IPS DF 19.7 (cell line): ENCODE measurements at places on chromosomes 7 and 10.

GRCh38 chr10:62665771-62666170 lies 138.7 kb upstream of the ADO start:
- DNase-seq, result no peak

GRCh38 chr7:51229106-51229537 lies 87.5 kb downstream of the COBL start:
- no peak for DNase-seq

- DNase-seq, result no peak
Observed at GRCh38 chr7:112161253-112162141, 44.7 kb downstream of the DOCK4 start.

DNA sequence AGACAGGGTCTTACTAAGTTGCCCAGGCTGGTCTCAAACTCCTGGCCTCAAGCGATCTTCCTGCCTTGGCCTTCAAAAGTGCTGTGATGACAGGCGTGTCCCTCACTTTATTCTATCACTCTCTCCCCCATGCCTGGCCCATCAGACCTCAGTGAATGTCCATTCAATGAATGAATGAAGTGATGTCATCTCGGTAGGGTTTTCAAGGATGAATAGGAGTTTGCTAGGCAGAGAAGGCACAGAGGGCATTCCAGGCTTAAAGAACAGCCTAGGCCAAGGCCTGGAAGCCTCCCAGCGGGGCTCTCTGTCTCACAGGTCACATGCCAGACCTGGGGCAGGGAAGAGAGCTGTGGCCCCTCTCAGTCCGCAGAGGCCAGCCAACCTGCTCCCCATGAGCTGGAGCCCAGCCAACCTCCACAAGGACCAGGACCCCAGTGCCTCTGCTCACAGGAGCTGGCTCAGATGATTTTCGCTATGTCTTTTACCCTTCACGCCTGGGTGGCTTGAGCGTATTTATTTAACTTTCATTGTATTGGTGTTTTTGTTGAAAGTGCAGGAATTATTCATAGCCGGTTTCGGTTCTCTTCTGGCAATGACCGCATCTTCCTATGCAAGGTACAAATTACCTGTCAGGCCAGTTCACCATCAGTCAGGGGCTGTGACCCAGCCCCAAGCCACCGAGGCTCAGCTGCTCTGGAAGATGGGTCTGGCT lies 11.8 kb upstream of the TNRC18 start:
- DNase-seq, result no peak

GRCh38 chr10:62527019-62527827 lies 153.1 kb downstream of the ZNF365 start:
- DNase-seq, result no peak

GRCh38 chr10:10780746-10781145 lies 236.9 kb upstream of the CELF2 start:
- DNase-seq, result no peak

- DNase-seq, result no peak
Observed at GRCh38 chr7:31371621-31372020, 31.1 kb upstream of the NEUROD6 start.

DNA sequence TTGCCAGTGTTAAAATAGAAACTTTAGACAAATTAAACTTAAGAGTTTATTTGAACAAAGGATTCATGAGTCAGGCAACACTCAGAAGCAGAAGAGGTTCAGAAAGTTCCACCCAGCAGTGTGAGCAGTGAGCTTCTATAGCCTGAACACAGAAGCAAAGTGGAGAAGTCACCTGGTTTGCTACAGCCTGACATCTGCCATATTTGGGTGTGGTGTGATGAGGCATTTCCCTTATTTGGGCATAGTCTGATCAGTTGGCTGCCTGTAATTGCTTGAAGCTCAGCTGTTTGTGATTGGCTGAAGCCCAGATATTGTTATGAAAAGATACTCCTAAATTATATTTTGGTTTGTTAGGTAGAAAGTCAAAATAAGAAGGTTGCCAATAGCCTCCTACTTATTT lies 39.1 kb downstream of the VWC2 start:
- no peak for DNase-seq

- no peak for DNase-seq
Observed at GRCh38 chr10:87761153-87761552, 56.9 kb downstream of the ATAD1 start.

GRCh38 chr7:3164380-3164792 lies 120.7 kb upstream of the CARD11 start:
- no peak for DNase-seq

DNA sequence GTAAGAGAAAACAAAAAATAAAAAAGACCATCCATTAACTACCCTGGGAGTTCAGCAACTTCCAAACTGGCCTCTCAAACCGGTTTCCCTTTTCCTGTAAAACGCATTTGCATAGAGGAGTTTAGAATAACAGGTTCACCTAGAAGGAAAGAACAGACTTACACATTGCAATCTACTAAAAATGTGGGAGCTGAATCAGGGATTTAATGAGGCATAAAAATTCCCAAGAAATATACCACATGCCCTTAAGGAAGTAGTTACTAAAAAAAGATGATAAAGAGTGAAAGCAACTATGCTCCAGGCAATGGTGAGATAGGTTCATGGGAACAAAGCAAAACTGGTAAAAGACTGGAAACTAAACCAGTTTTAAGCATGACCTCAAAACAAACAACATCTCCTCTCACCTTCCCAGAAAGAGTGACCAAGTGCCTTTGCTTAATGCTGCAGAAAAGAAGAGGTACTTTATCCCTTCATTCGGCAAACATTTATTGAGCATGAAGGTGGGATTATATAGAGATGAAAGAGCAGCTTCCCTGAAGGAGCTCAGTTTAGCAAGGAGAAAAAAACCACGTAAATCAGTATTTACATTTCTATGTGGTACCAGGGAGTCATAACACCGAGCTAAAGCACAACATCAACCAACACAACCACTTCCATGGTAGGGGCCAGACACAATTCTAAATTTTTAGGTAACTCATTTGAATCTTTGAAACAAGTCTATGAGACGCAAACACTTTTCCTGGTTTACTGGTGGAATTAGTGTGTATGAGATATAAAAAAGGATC lies 152.8 kb downstream of the SGMS1 start:
- DNase-seq, result peak; percentile 17

GRCh38 chr10:99529591-99530107 lies 3.1 kb upstream of the NKX2-3 start:
- no peak for DNase-seq

DNA sequence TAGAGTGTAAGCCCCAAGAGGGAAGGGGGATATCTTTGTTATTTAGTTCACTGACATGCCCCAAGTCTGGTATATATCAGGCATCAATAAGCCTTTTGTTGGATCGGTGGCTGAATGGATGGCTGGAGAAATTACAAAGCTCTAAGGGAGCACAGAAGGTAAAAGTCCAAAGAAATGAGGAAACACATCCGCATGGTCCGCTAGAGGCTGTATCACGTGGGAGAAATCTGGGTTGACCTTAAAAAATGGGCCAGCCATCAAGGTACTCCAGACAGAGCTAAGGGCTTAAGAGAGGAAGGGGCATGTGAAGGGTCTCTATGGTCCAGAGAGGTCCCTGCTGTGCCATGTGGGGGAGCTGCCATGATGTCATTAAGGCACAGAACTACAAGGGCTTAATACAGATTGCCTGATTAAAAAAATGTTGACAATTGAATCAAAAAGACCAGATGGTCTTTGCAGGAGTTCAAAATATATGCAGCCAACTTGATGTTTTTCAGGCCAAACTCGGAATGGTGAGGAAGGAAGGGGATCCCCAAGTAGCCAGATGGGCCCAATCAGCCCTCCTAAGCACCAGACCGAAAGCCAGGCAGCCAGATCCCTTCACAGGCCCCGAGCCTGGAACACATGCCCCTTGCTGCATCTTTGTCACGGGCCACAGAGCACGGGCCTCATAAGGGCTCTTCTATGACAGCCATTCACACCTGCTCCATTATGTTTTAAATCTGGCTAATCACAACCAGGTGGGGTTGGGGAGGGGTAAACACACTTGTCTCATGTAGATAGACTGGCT lies 31.9 kb downstream of the SCRN1 start:
- DNase-seq, result no peak

DNA sequence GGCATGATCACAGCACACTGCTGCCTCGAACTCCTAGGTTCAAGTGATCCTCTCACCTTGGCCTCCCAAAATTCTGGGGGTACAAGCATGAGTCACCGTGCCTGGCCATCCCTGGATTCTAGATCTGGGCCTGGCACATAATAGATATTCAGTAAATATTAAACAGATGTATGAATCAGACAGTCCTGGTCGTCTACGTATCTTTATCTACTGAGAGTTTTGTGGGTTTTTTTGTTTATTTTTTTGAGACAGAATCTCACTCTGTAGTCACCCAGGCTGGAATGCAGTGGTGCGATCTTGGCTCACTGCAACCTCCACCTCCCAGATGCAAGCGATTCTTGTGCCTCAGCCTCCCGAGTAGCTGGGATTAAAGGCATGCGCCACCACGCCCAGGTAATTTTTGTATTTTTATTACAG lies 24.3 kb upstream of the ITGB1 start:
- no peak for DNase-seq

DNA sequence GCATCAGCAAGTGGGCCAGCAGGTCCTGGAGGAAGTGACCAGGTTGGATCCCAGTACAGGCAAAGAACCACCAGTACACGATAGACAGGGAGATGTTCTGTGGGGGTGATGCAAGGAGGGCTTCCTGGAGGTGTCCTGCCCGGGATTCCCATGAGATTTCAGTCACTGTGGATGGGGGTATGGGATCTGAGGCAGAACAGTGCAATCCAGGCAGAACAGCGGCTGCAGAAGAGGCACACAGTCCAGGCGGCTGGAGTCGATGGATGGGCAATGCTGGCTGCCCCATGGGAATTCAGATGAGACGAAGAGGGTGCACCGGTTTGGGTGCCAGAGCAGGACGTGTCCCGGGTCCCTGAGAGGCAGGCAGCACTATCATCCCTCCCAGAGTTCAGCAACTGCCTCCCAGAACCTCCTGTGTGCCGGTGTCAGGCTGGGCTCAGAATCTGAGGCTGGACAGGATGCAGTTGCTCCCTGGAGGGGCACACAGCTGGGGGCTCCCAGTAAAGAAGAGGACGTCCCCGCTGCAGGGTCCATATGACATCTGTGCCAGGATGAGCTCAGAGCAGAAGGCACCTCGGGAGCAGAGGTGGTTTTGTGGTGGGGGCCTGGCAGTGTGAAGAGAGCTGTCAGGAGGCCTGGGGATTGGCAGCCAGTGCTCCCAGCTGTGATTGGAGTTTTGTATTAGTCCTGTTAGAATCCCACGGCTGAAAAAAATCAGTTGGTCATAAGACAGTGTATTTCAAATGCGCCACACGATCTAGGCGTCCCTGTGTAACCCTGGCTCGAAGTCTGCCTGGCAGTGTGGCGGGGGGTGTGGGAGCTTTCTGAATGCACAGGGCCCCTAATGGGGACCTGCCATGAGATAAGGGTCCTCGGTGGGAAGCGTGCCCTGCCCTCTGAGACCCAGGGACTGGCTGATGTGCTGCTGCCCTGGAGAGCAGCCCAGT lies 3.2 kb downstream of the KNDC1 start:
- DNase-seq, result no peak

DNA sequence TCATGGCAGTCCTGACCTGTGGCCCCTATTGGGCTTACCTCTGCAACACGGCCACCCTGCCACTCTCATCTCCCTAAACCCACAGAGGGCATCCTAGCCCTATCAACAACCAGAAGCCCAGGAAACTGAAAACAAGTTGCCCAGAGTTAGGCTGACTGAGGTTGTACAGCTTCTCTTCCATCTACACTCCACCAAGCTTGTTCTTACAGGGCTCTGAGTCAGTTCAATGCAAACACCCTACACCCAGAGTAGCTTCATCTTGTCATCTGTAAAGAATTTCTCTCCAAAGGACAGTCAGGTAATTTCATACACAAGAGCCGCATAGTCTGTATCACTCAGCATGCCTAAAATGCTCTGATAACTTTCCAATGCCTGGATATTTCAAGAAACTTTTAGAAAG lies 175.4 kb downstream of the ARID5B start:
- no peak for DNase-seq

- no peak for DNase-seq
Observed at GRCh38 chr10:18545621-18546305, 105.6 kb downstream of the NSUN6 start.

DNA sequence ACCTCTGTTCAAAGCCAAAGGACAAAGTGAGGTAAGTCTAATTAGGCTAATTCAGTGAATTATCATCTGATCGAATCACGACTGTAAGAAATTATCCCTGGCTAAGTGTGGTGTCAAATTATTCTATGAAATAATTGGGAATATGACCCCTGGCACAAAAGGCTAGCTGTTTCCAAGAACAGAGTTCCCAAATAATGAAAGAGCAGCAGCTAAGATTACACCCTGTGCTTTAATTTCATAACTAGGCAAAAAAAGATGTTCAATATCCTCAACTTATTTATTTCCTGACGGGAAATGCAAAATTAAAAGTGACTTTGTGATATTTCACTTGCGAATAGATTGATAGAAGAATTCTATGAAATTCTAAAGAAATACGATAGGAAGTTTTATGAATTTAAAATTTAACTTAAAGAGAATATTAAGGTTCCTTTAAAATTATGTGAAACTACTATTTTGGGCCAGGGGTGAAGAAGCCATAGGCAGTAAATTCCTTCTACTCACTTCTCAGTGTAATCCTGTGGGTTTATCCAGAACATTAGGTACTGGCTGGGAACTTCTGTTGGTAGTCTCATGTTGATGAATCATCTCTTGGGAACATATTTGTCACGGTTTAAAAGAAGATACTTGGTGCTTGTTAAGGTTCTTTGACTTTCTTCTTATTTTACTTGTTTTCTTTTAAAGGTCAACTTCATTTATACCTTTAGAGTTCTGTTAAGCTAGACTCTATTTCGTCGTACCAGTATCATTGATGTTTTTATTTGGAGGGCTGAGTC lies 148.5 kb downstream of the POLR1F start:
- no peak for DNase-seq

DNA sequence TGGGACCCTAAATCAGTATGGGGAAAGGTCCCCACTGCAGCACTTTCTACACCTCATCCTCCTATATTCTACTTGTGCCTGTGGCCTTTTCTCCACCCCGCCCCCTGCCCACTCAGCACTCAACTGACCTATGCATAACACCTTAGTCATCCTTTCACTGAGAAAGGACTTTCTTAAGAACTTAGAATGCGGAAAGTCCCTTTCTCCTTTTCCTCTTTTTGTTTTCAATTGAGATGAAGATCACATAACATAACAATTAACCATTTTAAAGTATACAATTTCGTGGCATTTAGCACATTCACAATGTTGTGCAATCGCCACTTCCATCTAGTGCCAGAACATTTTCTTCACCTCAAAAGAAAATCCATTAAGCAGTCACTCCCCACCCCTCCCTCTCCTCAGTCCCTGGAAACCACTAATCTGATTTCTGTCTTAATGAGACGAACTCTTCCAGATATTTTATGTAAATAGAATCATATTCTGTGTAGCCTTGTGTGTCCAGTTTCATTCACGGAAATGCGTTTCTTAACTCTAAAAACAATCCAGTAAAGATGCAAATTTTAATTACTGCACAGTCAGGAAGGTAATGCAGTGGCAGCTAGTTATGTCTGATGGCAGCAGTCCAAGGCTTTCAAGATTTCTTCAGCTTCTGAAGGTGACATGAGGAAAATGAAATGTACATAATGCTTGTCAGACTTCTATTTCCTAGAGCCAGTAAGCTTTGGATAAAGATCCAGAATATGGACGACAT lies 41.7 kb downstream of the FAS start:
- no peak for DNase-seq

GRCh38 chr10:5040781-5041470 lies 37.3 kb upstream of the AKR1C2 start:
- no peak for DNase-seq

- DNase-seq, result no peak
Observed at GRCh38 chr7:127821146-127821545, 169.2 kb downstream of the SND1 start.

GRCh38 chr10:96608805-96609204 lies 22.0 kb upstream of the TM9SF3 start:
- no peak for DNase-seq

GRCh38 chr10:93867525-93867924 lies 26.3 kb upstream of the SLC35G1 start:
- DNase-seq, result no peak

- no peak for DNase-seq
Observed at GRCh38 chr10:42753507-42754154, 29.0 kb upstream of the BMS1 start.
